ENCODE measurements at places on chromosomes 5 and 9.

DNA sequence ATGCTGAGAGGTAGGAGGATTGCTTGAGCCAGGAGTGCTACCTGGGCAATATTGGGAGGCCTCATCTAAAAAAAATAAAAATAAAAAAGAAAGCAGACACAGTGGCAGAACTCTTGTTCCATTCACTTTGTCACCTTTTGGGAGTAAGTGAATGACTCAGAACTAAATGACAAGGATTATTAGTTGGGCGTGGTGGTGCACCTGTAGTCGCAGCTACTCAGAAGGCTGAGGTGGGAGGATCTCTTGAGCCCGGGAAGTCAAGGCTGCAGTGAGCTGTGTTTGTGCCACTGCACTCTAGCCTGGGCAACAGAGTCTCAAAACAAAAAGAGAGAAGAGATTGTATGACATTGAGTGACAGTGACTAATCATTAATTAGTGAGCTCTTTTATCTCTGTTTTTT, 34.1 kb downstream of the MCCC2 start:
- no peak for DNase-seq

DNA sequence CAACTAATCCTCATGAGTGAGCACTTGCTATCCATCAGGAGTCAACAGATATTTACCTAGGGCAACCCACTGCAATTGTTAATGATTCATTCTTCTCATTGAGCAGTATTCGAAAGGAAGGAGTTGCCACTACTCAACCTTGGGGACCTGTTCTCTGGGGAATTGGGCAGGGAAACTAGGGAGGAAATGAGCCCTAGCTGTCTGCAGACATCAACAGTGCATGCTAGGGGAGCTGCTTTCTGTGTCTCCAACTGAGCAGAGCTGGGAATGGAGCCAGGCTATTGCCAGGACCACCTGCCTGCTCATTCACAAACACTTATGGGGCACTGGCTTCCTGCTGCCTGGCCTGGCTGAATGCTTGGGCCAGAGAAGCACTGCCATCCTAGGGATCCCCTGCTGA, 183.4 kb downstream of the TMEM38B start:
- no peak for DNase-seq

GRCh38 chr9:117290856-117291622, 123.8 kb downstream of the ASTN2 start:
- DNase-seq = no peak

DNA sequence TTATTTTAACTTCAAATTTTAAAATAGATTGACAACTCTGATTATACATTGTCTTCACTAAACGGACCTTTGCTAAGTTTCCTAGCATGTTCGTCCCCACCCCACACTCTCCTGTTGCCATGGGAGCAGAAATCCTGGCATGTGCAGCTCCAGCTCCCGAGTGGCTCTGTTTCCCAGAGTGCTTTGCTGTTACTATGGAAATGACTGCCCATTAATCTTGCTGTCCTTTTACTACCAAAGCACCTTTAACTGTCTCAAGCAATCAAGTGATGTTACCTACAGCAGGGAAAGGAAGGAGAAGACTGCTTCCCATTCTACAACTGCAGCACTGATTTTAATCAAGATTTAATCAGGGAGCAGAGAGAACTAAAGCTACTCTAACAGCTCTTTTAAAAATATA, 212.0 kb upstream of the KIF2A start:
- DNase-seq = peak; percentile 55

DNA sequence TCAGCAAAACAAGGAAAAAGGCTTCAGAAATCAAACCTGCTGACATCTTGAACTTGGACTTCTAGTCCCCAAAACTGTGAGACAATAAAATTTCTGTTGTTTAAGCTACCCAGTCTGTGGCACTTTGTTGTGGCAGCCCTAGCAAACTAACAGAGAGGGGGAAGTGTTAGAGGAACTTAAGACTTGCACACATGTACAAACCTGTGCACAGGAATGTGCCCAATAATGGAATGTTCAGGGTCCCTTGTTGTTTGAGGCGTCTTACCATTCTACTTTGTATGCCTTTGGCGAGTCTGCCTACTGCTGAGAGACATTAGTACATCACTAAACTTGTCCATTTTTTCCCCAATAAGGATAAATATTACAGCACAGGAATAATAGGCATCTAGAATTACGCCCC, 160.3 kb downstream of the WDR70 start:
- no peak for DNase-seq

DNA sequence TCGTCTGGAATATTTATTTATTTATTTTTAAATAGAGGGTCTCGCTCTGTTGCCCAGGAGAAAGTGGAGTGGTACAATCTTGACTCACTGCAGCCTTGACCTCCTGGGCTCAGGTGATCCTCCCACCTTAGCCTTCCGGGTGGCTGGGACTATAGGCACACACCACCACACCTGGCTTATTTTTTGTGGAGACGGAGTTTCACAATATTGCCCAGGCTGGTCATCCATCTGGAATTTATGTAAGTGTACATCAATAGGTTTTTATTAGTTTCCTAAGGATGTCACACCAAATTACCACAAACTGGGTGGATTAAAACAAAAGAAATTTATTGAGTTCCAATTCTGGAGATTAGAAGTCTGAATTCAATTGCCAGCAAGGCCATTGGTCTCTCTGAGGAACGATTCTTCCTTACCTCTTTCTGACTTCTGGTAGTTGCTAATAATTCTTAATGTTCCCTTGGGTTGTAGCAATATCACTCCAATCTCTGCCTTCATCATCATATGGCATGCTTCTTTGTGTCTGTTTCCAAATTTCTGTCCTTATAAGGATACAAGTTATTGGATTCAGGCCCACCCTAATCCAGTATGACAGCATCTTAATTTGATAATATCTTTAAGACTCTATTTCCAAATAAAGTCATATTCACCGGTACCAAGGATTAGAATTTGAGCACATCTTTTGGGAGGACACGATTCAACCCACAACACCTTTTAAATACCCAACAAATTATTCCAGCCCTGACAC, 16.3 kb upstream of the RAD23B start:
- no peak for DNase-seq

GRCh38 chr5:10352430-10353240, 860 bp upstream of the MARCHF6 start:
- DNase-seq = no peak

- DNase-seq = no peak
These were observed 12.6 kb downstream of the FOXD1 start for GRCh38 chr5:73435759-73436534.

- no peak for DNase-seq
These were observed 1.1 kb upstream of the KIAA1958 start for GRCh38 chr9:112485574-112485973.

GRCh38 chr9:33244137-33244784, 4.3 kb downstream of the SPINK4 start:
- no peak for DNase-seq

DNA sequence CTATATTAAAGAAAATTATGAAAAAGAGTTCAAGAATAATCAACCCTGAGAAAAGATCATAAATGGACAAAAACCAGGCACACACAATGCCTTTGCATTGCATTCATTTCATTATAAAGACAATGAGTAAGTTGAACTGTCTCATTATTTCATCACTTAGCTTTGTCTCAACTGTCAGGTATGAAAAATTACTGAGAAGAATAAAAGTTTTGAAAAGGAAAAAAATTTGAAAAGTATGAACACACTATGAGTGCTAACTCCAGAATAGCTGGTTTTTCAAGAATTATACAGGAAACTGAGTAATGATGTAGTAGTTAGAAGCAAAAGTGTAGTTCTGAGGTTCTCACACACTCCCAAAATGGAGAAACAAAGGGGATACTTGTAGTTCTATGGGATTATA, 16.3 kb upstream of the ANXA1 start:
- DNase-seq = no peak

All from A549 (cell line).